ENCODE measurements at places on chromosomes 11 and 22. TPM values are rescaled to one million over a fixed set of nuclear protein-coding genes. Genes with fewer than 3 reads are reported as not detected.

DNA sequence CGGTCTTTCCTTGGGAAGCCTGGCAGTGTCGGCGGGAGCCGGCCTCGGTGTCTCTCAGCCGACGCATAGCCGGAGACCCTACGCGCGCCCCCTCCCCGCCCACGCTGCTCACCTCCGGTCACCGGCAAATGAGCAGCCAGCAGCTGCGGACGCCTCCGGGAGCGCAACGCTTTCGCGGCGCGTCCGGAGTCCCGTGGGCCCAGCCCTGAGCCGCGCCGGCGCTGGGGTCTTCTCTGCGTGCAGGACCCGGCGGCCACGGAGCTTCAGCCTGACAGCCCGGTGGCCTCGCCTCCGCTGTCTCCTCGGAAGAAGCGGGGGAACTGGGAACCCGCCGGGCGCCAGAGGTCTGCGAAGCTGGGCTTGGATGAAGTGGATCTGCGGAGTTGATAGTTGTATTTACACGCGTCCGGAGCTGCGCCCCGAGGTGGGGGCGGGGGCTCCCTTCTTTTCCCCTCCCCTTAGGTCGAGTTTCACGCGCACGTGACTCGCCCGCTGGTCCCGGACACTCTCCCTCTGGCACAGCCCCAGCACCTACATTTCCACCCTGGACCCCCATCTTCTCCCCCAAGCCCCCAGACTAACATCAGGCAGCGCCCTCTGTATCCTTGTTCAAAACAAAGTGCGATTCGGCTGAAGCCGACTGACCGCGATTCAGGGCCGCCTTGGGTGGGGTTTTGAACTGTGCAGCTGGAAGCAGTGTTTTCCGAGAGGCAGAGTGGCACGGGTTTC, at the start of gene SLC43A1:
TSS of gene SLC43A1 (minus strand) at position 371 of the 729 bp plus-strand sequence. CDS start 1,591 bp downstream, outside the sequence.
- peak; percentile 64 for DNase-seq

- DNase-seq, result no peak
Observed at GRCh38 chr22:37982938-37983859, 1.2 kb downstream of the SOX10 start.

Gene ART1
- 7.6 TPM for polyA plus RNA-seq

DNA sequence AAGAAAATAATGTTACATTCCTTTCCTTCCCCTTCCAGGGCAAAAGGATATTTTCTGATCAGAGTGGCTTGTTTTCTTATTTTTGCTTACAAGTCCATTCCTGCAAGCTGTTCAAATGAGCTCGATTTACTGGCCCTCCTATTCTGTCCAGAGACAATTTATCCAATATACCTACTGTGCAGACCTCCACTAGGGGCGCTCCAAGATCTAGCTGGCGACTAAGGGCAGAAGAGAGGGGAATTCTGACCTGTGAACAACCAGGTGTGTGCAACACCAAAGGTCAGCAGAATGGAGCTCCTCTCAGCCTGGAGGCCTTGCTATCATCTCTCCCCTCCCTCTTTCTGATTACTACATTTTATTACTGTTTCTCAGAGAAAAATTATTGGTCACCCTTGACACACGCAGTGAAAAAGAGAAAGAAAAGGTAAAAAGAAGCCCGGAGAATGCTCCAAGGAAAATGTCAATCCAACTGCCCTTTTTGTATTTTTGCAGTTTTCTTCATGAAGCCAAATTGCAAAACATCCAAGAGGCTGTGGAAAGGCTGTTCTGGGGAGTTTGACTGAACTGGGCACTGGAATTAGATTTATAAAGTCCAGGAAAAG, 3.2 kb downstream of the SEZ6L start:
- DNase-seq, result no peak

DNA sequence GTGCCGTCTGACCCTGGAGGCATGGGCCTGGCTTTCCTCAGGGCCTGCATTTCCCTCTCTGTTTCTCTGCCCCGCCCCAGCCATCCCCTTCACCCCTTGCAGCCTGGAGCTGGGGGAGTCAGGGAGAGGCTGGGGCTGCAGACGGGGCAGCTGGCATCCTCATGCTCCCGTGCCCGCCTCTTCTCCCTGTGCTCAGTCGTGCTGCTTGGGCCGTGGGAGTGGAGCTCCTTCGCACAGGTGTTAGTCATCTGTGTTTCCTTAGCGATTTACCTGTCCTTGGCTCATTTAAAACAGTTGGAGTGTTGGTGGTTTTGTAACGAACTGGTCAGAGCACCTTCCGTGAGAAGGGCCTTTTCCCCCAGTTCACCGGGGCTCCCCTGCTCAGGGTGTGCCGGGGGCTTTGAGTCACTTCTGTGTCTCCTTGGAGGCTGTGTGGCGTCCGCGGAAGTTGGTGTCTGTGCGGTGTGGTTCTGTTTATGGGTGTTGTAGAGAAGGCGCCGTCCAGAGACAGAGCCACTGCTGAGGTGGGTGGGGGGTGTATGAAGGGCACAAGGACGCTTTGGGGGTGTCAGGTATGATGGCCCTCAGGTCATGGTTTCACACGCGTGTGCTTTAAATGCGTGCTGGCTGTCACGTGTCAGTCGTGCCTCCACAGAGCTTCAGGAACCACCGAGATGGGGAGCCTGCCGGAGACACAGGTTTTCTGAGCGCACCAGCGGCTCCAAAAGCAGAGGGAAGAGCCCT, 19.5 kb downstream of the BRSK2 start:
- DNase-seq, result no peak

- no peak for DNase-seq
Observed at GRCh38 chr11:109929308-109929707, 163.9 kb upstream of the ZC3H12C start.

DNA sequence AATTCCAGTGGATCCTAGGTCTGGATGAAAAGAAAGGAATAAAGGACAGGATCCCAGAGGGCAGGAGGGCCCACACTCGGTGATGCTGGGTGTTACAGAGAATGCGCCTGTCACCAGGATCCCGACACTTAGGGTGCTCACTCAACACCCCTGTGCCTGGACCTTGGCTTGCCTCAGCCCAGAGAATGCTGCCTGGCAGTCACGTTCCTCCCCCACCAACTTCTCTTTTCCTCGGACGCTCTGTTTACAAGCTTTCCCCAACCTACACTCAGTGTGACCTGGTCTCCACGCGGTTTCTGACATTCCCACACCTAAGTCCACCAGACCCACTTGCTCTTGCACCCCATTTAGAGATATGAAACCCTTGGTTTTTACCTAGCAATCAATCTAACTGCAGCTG, 38.0 kb upstream of the ETS1 start:
- no peak for DNase-seq

DNA sequence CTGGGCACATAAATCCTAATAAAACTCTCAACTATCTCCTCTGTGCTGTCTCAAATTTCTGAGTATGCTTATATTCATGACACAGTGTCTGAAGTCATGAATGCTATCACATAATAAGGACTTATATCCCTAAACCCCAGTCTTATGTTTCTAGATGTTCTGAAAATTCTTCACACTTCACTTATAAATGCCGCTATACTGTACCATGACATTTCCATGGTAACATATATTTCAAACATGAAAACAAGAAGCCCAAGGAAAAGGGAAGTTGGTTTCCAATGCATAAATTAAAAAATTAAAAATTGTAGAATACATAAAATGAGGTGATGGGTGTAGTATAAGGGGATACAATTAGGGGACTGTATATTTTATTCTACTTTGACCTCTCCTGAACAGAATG, 11.7 kb downstream of the GVQW3 start:
- DNase-seq, result no peak

- no peak for DNase-seq
Observed at GRCh38 chr11:1481861-1482441, 4.6 kb downstream of the MOB2 start.

Gene OR8G5
- polyA plus RNA-seq, result not detected

DNA sequence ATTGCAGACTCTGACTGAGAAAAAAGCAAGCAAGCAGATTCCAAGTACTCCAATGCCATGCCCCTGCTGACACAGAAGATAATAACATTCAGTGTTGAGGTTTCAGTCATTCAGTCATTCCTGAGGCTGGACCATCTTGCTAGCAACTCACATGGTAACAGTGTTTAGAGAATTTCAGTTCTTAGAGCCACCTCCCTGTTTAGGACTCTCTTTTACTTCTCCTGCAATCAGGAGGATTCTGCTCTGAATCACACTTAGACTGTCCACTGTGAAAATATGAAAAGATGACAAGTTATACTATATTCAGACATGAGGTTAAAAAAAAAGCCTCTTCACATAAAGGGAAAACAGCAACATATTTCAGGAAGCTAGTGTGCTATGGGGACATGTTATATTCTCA, 183.9 kb upstream of the CTSC start:
- DNase-seq, result no peak

DNA sequence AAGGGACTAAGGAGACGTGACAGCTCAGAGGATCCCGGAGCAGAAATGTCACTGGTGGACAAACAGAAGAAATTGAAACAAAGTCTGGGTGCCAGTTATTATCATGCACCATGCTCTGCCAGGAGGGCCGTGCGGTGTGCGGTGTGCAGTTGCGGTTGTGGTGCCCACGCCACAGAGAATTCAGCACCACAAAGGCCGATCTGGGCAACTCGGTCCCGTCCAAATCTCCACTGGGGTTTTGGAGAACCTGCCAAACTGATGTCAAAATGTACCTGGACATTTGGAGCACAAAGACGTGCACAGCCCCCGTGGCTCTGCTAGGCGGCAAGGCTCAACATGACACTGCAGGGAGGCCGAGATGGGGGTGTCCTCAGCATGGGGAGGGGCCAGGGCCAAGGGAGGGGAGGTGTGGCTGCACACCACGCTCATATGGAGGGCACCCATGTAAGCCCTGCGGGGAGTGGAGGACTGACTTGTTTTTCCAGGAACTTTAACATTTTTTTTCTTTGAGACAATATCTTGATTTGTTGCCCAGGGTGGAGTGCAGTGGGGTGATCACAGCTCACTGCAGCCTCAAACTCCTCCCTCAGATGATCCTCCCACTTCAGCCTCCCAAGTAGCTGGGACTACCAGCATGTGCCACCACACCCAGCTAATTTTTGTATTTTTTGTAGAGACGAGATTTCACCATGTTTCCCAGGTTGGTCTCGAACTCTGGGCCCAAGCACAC, 39.4 kb downstream of the GNB1L start:
- no peak for DNase-seq

- no peak for DNase-seq
Observed at GRCh38 chr11:119892311-119892808, 163.4 kb upstream of the NECTIN1 start.

- no peak for DNase-seq
Observed at GRCh38 chr11:10327254-10327653, 22.4 kb downstream of the ADM start.

DNA sequence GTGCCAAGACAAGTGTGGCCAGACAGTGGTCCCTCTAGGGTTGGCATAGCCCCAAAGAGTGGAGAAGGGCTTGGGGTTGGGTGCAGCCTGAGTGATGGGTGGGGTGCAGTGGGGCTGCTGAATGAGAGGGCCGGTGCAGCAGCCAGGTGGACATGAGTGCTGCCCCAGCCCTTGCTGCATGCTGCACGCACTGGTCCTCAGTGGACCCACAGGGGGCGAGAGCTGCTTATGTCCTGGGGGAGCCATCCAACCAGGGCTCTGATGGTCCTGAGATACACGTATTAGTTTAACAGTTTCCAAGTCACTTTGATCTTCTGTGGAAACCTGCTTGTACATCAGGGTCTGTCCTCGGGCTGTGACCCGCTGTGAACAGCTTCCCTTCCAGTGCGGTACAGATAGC, 23.9 kb upstream of the ACR start:
- DNase-seq, result no peak

- no peak for DNase-seq
Observed at GRCh38 chr22:33971561-33971961, 51.3 kb upstream of the LARGE1 start.

DNA sequence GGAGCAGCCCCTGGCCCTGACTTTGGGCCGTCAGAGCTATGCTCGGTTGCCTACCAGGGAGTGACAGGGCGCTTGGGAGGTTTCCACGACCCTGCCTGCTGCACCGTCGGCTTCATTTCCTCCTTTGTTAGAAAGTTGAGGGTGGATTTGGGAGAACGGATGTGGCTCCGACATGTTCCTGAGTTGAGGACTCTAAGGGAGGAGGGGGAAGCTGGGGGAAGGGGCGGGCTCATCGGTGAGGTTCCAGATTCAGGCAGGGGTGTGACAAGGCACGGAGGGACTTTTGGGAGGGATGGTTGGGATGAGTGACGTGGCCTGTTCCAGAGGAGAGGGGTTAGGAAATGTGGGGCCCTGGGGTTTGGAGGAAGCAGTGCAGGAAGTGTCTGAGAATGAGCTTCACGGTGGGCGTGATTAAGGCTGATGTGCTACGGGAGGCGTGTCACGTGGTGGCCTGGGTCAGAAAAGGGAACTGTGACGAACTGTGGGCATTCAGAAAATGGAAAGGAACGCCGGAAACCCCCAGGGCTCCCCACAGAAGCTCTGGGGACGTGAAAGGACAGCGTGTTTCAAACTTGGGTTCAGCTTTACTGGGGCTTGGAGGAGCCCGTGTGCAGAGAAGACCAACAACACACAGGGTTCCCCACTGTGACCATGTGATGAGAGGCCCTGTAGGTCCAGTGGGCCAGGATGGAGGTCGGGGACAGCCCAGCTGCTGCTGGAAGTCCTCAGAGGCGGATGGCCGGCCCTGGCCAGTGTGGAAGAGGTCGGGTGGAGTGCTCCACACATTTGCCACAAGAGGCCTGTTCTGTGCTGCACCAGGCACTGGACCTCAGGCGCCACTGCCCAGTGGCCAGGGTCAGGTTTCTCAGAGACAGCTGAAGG, 2.8 kb downstream of the PARVB start:
- peak; percentile 53 for DNase-seq

Gene CLDN5
- 58.6 TPM for polyA plus RNA-seq

DNA sequence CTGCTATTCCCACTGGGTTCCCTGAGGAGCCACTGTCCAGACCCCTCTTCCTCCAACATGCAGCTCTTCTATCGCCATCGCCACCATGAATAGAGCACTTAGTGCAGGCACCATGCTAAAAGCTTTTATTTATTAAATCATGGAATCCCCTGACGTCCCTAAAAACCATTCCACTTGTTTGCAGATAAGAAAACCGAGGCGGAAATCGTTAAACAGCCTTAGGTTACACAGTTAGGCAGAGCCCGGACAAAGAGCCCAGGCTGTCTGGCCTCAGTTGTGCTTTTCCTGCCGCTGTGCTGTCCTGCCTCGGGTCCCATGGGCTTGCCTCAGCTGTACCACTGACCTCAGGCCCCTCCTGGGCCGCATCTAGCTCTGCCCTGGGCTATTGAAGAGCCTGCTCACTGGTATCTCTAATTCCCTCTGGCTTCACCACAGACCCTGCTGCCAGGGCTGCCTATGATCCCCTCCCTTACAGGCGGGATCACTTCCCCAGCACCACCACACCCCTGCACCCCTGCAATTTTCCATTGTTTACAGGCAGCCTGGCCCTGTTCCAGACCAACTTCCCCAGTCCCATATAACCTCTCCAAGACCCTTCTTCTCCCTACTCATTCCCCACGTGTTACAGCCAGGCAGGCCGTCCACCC, 13.0 kb upstream of the TUB start:
- DNase-seq, result no peak

Gene FDXACB1
- polyA plus RNA-seq, result 1.6 TPM

DNA sequence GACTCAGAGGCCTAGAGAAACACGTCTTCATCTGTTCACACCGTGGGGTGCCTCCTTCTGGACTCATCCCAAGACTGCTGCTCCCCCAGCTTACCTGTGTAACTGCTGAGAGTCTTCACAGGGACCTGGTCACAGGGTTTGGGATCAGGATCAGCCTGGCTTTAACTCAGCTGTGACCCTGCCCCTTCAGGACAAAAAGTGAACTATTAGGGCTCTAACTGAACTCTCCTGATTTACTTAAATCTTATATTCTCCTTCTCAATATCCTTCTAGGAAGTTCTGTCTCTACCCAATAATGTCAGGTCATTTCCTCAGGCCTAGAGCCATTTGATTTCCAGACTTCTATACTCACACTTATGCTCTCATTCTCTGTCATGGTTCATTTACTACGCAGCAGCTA, 108.4 kb downstream of the ZNF280B start:
- no peak for DNase-seq
